ENCODE measurements at places on chromosomes 3 and 15.

- no peak for DNase-seq
Observed at GRCh38 chr3:97138914-97139541, 324.6 kb downstream of the EPHA6 start.

DNA sequence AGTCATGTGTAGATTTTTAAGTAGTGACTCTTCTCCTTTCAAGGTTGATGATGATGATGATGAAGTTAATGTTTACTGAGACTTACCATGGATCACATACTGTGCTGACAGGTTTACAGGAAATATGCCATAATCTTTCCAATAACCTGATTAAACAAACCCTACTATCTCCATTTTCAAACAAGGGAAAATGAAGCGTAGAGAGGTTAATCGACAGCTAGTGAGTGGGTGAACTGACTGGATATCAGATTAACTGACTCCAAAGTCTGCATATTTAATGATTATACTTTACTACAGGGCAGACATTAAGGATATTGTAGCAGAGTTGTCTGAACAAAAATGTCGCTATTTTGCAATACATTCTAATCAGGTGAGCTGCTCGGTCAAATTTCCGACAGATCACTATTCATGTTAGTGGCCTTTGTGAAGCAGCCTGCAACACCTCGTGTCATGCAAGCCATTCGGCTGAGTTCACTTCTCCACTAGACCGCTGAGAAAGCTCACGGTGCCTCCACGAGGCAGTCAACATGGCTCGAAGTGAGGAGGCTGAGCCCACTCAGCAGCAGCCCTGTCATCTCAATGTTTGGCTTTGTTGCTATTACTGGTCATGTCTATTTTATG is 264.2 kb downstream of the NFKBIZ start:
- no peak for DNase-seq

GRCh38 chr15:64046421-64047153 is at the start of gene DAPK2:
Gene DAPK2, minus strand, starts transcription at chr15:64046485. Its CDS starts 6,224 bp downstream, at chr15:64040261.
- DNase-seq: no peak

DNA sequence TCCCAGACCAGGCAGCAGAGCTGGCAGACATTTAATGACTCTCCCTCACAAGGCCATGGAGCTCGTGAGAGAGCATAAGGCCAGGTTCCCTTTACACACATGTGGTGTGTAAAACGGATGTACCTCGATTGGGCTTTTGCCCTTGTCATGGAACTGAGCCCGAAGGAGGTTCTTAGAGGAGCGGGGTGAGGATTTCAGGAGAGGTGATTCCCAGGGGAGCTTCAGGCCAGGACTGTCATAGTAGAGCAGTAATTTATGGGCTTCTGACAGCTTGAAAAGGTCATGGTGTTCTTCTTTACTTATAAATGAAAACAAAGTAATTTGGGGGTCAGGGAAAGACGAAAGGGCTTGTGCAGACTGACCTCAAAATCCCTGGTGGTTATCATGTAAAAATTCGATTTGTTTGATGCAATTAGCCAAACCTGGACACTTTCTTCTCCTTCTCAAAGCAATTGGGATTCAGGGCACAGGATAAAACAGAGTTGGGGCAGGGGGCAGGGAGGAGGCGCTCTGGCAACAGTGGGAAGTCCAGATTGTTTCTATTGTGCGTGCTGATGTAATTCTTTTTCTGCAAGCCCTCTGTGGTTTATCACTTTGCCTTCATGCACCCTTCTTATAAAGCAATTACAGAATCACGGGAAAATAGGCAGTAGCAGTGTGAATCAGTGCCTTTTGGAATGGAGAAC is 51.0 kb downstream of the CACNA1D start:
- DNase-seq: no peak

Measured in omental fat pad (tissue), 4 donors.